ENCODE measurements at places on chromosomes 1 and 21. TPM values are rescaled to one million over a fixed set of nuclear protein-coding genes. Genes with fewer than 3 reads are reported as not detected.

LCE1C gene
- not detected for polyA plus RNA-seq

ASCL5 gene
- polyA plus RNA-seq: 0.15 TPM

CD34 gene
- polyA plus RNA-seq: 95.1 TPM

CXADR gene
- polyA plus RNA-seq: 38.9 TPM

SLC37A1 gene
- 12.6 TPM for polyA plus RNA-seq

ZNF695 gene
- 4.2 TPM for polyA plus RNA-seq

SLC1A7 gene
- polyA plus RNA-seq: 0.27 TPM

EXTL1 gene
- polyA plus RNA-seq: 1.6 TPM

DNA sequence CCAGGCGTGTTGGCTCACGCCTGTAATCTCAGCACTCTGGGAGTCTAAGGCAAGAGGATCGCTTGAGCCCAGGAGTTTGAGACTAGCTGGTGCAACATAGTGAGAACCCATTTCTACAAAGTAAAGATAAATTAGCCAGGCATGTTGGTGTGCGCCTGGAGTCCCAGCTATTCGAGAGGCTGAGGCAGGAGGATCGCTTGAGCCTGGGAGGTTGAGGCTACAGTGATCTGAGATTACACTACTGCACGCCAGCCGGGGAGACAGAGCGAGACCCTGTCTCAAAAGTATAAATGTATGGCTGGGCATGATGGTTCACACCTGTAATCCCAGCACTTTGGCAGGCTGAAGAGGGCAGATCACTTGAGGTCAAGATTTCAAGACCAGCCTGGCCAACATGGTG, 51.5 kb upstream of the LBR start:
- no peak for DNase-seq

DNA sequence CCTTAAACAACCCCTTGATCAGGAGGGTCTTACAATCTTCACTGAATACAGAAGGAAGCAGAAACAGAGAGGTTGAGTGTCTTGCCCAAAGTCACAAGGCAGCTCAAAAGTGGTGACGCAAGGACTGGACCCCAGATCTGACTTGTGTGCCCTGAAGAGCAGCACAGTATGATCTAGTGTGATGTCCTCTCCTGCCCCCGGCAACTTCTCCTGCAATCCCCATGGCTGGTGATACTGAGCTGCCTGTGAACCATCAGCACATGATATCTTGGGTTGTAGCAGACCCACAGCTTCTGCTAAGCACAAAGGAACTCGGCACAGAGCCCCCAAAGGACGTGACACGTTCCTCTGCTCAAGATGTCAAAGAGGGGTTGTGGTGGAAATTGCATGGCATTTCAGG, 51.2 kb upstream of the EDN2 start:
- no peak for DNase-seq

GRCh38 chr1:165841582-165842017, 14.2 kb downstream of the UCK2 start:
- DNase-seq: no peak

DNA sequence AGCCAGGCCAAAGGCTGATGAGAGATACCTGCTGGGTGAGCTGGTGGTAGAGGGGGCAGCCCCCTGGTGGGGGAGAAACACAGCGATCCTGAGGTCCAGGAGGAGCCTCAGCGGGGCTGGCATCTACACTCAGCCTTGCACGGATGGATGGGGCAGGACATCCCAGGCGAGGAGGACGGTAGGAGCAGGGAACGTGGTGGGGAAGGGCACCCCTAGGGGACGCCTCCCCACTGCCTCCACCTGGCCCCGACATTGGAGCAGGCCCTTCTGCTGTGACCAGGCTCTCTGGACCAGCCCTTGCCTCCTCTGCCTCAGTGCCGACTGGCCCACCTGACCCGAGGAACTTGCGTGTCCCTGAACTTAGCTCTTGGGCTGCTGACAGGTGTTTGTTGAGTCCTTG, 6.4 kb upstream of the MMEL1 start:
- no peak for DNase-seq

DNA sequence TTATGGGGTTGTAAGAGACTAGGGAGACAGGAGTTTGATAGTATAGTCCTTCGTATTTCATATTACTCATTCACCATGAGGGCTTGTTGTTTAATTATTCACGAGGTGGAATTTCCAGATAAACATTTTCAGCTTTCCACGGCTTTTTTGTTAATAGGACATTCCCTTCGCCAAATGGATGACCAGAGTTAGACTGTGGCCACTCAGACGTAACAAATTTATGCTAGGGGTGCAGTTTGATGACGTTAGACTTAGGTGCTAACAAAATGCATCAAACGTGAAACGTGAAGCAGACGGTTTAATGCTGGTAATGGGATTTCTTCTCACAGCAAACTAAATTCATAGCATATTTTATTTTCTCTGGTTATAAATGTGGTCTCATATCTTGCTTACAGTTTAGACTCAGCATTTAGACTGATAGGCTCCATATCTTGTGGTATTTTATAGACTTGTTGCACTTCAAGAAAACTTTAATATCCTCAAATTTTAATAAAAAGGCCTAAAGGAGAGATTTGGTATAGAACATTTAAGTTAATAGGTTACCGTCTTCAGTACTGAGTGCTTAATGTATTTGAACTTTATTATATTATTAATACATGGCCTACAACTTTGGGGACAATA, 2.3 kb downstream of the DHX9 start:
- DNase-seq: peak; percentile 26

DNA sequence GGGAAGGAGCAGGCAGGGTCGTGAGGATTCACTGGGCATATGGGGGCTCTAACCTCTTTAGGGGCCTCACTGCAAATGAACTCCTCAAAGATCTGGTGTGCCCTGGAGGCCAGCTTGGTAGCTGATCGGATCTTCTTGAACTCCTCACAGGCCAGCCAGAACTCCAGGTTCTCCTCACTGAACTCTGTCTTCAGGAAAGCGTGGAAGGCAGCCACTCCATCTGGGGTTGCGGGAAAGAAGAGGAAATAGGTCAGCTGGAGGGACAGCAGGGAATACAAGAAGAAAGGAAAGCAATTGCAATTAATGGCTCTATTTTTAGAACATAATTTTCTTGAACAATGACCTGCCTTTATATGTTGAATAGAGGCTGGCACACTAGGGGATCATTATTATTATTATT, 2.3 kb downstream of the RGS16 start:
- no peak for DNase-seq

DNA sequence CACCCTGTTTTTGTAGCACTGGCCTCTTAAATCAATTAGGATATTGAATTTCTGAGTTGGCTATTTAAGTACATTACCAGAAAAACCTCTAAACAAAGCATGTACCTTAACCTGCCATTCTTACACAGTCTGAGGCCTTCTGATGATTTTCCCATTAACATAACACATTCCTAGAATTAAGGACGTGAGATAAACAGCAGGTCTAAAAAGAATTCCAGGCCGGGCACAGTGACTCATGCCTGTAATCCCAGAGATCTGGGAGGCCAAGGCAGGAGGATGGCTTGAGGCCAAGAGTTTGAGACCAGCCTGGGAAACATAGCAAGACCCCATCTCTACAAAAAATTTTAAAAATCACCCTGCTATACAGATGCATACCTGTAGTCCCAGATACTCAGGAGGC, 18.0 kb upstream of the LRRC8D start:
- no peak for DNase-seq

DNA sequence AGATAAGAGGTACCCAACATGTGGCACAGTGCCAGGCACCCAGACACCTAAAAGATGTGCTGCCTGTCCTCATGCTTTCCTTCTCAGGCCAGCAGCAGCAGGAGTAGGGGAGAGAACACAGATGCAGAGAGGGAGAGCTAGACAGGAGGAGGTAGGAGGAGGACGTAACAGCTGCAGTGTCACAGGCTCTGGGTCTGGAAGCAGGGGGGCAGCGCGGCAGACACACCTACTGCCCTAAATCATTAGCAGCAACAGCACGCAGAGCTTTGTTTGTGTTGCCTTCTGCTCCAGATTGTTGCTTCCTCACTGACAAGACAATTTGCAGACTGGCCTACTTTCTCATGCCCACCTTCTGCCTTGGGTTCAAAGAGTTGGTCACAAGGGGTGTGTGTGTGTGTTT, 196.7 kb upstream of the DAB1 start:
- DNase-seq: peak; percentile 8

GRCh38 chr1:89850844-89851415, 30.1 kb downstream of the LRRC8D start:
- DNase-seq: no peak

GRCh38 chr1:109466125-109466451, 258 bp upstream of the SYPL2 start:
- DNase-seq: no peak

DNA sequence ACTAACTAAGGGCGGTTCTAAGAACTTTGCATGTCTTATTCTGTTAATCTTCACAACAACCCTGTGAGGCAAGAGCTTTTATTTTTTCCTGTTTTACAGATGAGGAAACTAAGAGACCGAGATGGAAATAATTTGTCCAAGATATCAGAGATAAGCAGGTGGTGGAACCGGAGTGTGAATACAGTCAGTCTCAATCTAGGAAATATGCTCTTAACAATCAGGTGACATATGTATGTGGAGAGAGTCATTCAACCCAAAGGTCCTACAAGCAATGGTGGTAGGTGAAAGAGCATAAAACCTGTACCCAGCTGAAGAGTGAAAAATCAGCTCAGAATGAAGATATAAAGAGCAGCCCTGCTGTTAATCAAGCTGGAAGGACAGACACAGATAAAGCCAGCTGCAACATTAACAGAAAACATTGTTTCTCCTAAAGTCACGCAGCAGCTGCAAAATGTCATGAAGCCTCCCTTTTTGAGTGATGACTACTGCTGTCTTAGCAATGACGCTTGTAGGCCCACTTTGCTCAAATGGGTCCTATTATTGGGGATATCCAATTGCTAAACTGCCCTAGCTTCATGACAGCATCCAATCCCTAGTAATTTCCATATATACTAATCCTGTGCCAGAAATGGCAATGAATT, 30.5 kb upstream of the FCAMR start:
- no peak for DNase-seq

DNA sequence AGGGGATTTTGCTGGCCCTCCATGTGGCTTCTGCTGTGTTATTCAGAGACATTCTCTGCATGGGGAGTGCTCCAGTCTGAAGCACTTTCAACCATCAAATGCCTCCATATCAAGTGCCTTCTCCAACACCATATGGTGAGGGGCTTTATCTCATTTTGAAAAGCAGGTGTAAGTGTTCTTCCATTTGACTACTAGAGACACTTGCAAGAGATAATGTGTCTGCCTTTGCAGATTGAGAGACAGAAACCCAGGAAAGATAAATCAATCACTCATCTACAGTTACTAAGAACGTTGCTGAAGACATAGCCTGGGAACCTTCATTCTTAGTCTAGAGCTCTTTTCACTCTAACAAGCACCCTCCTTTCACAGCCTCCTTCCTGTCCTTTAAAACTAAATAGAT, 29.5 kb upstream of the REG4 start:
- DNase-seq: no peak

GRCh38 chr1:224264321-224264720, 65.7 kb downstream of the NVL start:
- DNase-seq: no peak

DNA sequence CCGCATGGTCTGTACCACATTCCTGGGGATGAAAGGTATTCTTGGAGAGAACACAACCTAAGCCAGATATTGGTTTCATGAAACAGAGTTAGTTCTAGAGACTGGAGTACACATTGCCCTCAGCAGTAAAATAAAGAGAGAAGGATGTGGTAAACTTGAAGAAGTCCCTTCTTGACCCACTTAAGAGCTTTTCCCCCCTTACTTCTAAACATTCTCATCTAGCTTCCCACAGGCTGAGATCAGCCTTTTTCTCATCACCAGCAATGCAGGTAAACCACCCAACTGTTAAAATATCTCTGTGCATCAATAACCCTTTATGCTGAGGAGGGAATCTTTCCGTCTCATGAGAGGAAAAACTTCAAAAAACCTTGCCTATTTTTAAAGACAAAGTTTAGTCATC, 62.6 kb downstream of the SUSD4 start:
- DNase-seq: no peak

DNA sequence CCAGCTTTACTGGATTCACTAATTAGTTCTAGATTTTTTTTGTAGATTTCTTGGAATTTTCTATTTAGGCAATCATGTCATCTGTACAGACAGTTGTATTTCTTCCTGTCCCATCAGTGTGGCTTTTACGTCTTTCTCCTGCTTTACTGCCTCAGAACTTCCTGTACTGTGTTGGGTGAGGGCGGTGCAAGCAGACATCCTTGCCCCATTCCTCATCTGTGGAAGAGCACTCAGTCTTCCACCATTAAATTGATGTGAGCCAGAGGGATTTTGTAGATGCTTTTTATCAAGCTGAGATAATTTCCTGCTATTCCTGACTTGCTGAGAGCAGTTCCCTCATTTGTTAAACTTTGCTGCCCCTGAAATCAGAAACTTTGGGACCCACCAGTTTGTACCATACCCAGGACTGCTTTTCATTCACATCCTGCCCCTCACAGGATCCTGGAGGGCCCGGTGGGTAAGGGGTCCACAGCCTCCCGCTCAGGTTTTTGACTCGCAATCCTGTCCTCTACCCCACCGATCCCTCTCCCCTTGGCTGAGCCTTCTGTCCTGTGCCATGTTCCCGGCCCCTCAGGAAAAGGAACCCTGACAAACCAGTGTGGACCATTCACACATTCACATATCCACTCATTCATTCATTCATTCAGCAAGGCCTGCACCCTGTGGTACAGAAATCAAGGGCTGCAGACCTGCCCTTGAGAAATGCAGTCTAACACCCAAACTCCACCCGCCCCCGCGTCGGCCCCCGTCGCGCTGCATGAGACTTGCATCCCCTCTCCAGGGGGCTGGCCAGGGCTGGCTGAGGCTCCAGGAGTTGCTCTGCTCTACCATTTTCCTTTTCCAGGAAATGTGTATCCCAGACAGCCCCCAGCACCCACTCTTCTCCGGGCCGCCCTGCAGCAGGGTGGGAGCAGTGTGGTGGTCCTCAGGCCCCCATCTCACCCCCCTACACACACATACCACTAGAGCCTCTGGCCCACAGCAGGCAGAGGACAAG, 246.5 kb upstream of the VAMP3 start:
- no peak for DNase-seq

DNA sequence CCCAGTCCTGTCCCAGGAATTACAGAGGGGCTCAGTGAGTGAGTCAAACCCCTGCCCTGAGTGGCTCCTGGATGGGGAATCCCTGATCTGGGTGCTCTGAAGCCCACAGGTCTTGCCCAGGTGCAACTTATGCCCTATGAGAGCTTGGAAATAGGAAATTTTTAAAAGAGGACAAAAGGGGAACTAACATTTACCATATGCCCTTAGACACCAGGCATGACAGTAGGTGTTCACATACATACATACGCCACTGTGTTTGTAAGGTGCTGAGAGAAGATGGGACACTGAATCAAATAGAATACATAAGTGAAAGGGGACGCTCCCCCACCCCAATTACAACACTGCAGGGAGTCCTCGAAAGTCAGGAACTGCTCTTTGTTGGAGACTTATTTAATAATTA, 1.4 kb downstream of the CFAP45 start:
- DNase-seq: no peak

DNA sequence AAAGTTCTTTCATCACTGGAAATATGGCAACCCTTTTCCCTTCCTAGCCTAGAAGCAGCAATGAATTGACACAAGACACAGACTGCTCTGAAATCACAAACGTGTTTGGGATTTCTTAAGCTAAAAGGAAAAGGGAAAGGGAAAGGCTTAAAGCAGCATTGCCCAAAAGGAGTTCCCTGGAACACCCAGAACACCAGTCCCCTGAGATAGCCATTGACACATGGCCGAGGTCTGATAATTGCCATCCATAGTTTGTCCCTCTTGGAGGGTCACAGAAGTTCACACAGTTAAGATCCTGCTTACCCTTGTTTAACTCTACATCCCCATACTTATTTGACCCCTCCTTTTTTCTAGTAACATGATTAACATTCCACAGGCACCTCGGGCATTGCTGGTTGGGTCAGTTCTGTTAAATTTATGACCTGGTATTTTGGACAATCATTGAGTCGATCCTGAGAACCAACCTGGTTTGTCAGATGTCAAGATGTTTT, 72.9 kb downstream of the ZNF281 start:
- DNase-seq: no peak

Data from renal cortex interstitium (tissue), 15 donors.